Activated naive CD8-positive, alpha-beta T cell treated with anti-CD3 and anti-CD28 coated beads, Interleukin-2, amount 10 ng/mL, durations not matched to agents 7 days and 5 days (primary cell): ENCODE measurements at places on chromosomes 13 and 19. TPM values are rescaled to one million over a fixed set of nuclear protein-coding genes. Genes with fewer than 3 reads are reported as not detected.

LPAR6 gene
- total RNA-seq: 48.1 TPM

WDR62 gene
- 27.8 TPM for total RNA-seq

ERICH6B gene
- total RNA-seq: not detected

TYROBP gene
- total RNA-seq: 10.6 TPM

ZNF222 gene
- total RNA-seq: 7.8 TPM

REEP6 gene
- total RNA-seq: 2.8 TPM

ZNRF4 gene
- not detected for total RNA-seq

ZBTB32 gene
- total RNA-seq: 33.6 TPM

EXOC3L2 gene
- not detected for total RNA-seq

TDRD12 gene
- total RNA-seq: 0.26 TPM

IGFL1 gene
- not detected for total RNA-seq

GRCh38 chr19:43639519-43640423 is at the start of gene CADM4:
Gene CADM4, minus strand, starts transcription at chr19:43639850. Its CDS starts 60 bp downstream, at chr19:43639790.
- DNase-seq: peak; percentile 67
- peaks cover 45% of the 10 kb centered on the region for H3K27me3 ChIP-seq
- H3K27ac ChIP-seq: peak within 1 kb of the TSS; percentile 65
- peaks cover 11% of the 10 kb centered on the region for H3K4me1 ChIP-seq
- no peaks in the 10 kb centered on the region for H3K36me3 ChIP-seq

DNA sequence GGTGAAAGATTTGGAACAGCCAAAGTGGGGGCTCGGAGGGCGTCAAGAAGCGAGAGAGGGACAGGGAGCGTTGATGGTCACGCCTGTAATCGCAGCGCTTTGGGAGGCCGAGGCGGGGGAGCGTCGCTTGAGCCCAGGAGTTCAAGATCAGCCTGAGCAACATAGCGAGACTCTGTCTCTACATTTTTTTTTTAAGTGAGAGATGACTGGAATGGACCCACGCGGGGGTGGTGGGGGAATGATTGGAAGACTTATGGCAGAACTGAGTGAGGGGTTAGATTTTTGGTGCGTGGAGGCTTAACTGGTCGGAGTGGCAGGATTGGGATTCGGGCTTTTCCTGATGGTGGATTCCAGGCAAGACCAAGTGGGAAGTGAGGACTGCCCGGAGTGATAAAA is 725 bp downstream of the PSMD8 start:
- no peak for DNase-seq
- peaks cover 23% of the 10 kb centered on the region for H3K4me1 ChIP-seq
- peaks cover 20% of the 10 kb centered on the region for H3K36me3 ChIP-seq
- H3K27me3 ChIP-seq: peaks cover 2% of the 10 kb centered on the region
- H3K27ac ChIP-seq: peak overlapping the region; percentile 98

- H3K27me3 ChIP-seq: no peaks in the 10 kb centered on the region
- H3K4me3 ChIP-seq: no peak overlapping the region
- H3K4me1 ChIP-seq: peaks cover 35% of the 10 kb centered on the region
- no peak overlapping the region for H3K27ac ChIP-seq
- H3K36me3 ChIP-seq: peaks cover 3% of the 10 kb centered on the region
- DNase-seq: no peak
These were observed 19.8 kb downstream of the RBM26 start for GRCh38 chr13:79386125-79386826.

- H3K27me3 ChIP-seq: no peaks in the 10 kb centered on the region
- peak; percentile 75 for DNase-seq
- peaks cover 36% of the 10 kb centered on the region for H3K4me1 ChIP-seq
- peak overlapping the region; percentile 99 for H3K27ac ChIP-seq
- peak overlapping the region; percentile 92 for H3K4me3 ChIP-seq
These were observed 1.0 kb upstream of the DBP start for GRCh38 chr19:48637948-48638830.

- no peaks in the 10 kb centered on the region for H3K36me3 ChIP-seq
- no peak overlapping the region for H3K27ac ChIP-seq
- DNase-seq: no peak
- H3K27me3 ChIP-seq: no peaks in the 10 kb centered on the region
- H3K4me1 ChIP-seq: no peaks in the 10 kb centered on the region
These were observed 638.2 kb upstream of the SPRY2 start for GRCh38 chr13:80979035-80979641.

GRCh38 chr13:27721681-27722080 is 70.6 kb upstream of the GSX1 start:
- H3K27me3 ChIP-seq: peaks cover 5% of the 10 kb centered on the region
- no peak for DNase-seq
- no peak overlapping the region for H3K27ac ChIP-seq
- no peaks in the 10 kb centered on the region for H3K4me1 ChIP-seq
- H3K36me3 ChIP-seq: no peaks in the 10 kb centered on the region

GRCh38 chr13:59441596-59442280 is 722.0 kb downstream of the DIAPH3 start:
- peak overlapping the region; percentile 71 for H3K27ac ChIP-seq
- H3K4me1 ChIP-seq: peaks cover 15% of the 10 kb centered on the region
- H3K36me3 ChIP-seq: no peaks in the 10 kb centered on the region
- no peak for DNase-seq

DNA sequence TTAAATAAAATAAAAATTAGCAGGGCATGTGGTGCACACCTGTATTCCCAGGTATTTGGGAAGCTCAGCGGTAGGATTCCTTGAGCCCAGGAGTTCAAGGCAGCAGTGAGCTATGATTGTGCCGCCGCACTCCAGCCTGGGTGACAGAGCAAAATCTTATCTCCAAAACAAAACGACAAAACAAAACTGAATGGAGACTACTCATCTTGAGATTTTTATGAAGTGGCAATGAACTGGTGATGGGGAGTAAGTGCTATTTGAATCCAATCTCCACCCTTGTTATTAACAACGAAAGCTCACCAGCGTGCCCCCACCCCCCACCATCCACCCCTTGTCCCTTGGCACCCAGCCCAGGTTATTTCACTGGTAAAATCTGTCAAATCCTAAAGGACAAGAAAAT is 45.2 kb upstream of the URI1 start:
- DNase-seq: no peak
- no peak overlapping the region for H3K4me3 ChIP-seq
- peaks cover 2% of the 10 kb centered on the region for H3K27me3 ChIP-seq
- H3K27ac ChIP-seq: no peak overlapping the region

- H3K27me3 ChIP-seq: no peaks in the 10 kb centered on the region
- peaks cover 2% of the 10 kb centered on the region for H3K36me3 ChIP-seq
- peak overlapping the region; percentile 82 for H3K4me3 ChIP-seq
- peaks cover 31% of the 10 kb centered on the region for H3K4me1 ChIP-seq
- DNase-seq: peak; percentile 40
These were observed 19.2 kb upstream of the ERCC1 start for GRCh38 chr19:45442778-45443461.

DNA sequence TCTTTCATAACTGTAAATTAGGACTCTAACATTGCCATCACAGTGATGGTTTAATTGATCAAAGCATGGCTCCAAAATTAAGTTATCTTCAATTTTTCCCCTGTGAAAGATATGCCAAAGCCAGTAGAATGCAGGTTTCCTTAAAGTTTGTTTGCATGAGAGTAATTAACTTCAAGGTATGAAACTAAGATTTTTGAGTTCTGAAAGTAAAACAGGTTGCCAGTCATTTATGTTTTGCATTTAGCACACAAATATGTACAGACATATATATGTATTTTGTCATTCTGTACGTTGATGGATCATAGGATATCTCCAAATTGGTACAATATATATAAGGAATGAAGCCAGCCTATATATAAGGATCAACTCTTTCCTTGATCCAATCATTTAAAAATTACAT is 23.6 kb upstream of the NDFIP2 start:
- H3K4me1 ChIP-seq: peaks cover 9% of the 10 kb centered on the region
- peaks cover 4% of the 10 kb centered on the region for H3K36me3 ChIP-seq
- no peak overlapping the region for H3K4me3 ChIP-seq
- H3K27me3 ChIP-seq: peaks cover 4% of the 10 kb centered on the region
- no peak for DNase-seq

GRCh38 chr19:46299004-46299509 is 2.2 kb downstream of the HIF3A start:
- no peaks in the 10 kb centered on the region for H3K36me3 ChIP-seq
- H3K4me3 ChIP-seq: no peak overlapping the region
- no peak for DNase-seq
- H3K27ac ChIP-seq: no peak overlapping the region

DNA sequence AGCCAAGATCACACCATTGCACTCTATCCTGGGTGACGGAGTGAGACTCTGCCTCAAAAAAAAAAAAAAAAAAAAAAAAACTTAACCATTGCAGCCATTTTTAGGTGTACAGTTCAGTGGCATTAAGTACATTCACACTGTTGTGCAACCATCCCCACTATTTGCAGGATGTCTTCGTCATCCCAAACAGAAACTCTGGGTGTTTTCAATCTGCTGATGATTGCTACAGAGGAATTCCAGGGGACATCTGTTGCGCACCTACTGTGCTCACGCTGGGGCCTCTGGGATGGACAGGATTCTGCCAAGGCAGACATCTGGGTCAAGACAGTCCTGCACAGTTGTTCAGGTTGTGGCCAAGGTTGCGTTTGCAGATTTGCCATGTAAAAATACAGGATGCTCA is 2.4 kb upstream of the APOC4 start:
- H3K36me3 ChIP-seq: no peaks in the 10 kb centered on the region
- H3K4me3 ChIP-seq: no peak overlapping the region
- H3K27me3 ChIP-seq: no peaks in the 10 kb centered on the region
- no peaks in the 10 kb centered on the region for H3K4me1 ChIP-seq
- no peak for DNase-seq
- H3K27ac ChIP-seq: no peak overlapping the region

DNA sequence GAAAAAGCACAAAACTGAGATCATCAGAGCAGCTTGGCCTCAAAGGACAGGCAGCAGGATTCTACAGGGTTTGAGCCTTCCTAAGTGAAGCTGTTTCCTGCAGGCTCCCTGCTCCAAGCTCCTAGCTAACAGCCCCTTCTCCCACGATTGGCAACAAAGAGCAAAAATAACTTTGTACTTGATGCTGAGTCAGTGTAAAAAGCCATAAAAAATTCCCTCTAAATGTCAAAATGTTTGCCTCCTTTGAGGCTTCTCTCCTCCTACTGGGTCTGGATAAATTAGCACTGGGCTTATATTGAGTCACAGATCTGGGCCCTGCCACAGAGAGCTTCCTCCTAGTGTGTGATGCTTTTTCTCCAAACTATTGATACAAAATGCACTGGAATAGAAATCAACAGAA is 153.3 kb downstream of the TNFRSF19 start:
- no peak overlapping the region for H3K27ac ChIP-seq
- no peaks in the 10 kb centered on the region for H3K27me3 ChIP-seq
- peaks cover 7% of the 10 kb centered on the region for H3K4me1 ChIP-seq
- H3K4me3 ChIP-seq: no peak overlapping the region
- DNase-seq: no peak

- H3K27ac ChIP-seq: no peak overlapping the region
- no peak overlapping the region for H3K4me3 ChIP-seq
- H3K27me3 ChIP-seq: peaks cover 20% of the 10 kb centered on the region
- DNase-seq: no peak
- H3K4me1 ChIP-seq: no peaks in the 10 kb centered on the region
These were observed 3.8 kb downstream of the HCN2 start for GRCh38 chr19:593505-593904.

GRCh38 chr13:31697290-31697689 is 42.0 kb upstream of the RXFP2 start:
- no peaks in the 10 kb centered on the region for H3K4me1 ChIP-seq
- H3K27me3 ChIP-seq: no peaks in the 10 kb centered on the region
- no peak overlapping the region for H3K4me3 ChIP-seq
- DNase-seq: no peak

GRCh38 chr13:75803164-75803611 is 167.1 kb downstream of the LMO7 start:
- H3K4me1 ChIP-seq: peaks cover 20% of the 10 kb centered on the region
- H3K36me3 ChIP-seq: peaks cover 7% of the 10 kb centered on the region
- peak overlapping the region; percentile 46 for H3K4me3 ChIP-seq
- no peaks in the 10 kb centered on the region for H3K27me3 ChIP-seq
- peak; percentile 29 for DNase-seq

- H3K27ac ChIP-seq: no peak overlapping the region
- DNase-seq: no peak
- no peaks in the 10 kb centered on the region for H3K36me3 ChIP-seq
- H3K4me1 ChIP-seq: no peaks in the 10 kb centered on the region
- no peak overlapping the region for H3K4me3 ChIP-seq
These were observed 247.4 kb downstream of the OXGR1 start for GRCh38 chr13:96746886-96747285.

GRCh38 chr13:91311491-91311890 is 36.0 kb upstream of the MIR17HG start:
- no peak overlapping the region for H3K27ac ChIP-seq
- H3K4me3 ChIP-seq: no peak overlapping the region
- H3K4me1 ChIP-seq: peaks cover 15% of the 10 kb centered on the region
- DNase-seq: no peak

DNA sequence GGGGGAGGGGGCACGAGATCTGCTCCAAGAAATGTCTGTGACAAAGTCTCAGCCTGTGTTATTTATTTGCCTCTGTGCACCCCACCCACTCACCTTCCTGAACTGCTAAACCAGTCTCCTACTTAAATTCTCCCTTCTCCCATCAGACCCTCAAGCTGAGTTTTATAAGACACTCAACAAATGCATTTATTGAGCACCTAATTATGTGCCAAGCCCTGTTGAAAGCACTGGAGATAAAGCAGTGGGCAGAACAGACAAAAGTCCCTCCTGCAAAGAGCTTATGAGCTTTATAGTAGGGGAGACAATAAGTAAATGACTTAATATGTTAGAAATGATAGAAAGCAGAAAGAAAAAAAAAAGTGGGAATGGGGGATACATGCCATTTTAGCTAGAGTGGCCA is 3.4 kb upstream of the FAM98C start:
- DNase-seq: no peak
- no peak overlapping the region for H3K27ac ChIP-seq
- peaks cover 15% of the 10 kb centered on the region for H3K27me3 ChIP-seq

DNA sequence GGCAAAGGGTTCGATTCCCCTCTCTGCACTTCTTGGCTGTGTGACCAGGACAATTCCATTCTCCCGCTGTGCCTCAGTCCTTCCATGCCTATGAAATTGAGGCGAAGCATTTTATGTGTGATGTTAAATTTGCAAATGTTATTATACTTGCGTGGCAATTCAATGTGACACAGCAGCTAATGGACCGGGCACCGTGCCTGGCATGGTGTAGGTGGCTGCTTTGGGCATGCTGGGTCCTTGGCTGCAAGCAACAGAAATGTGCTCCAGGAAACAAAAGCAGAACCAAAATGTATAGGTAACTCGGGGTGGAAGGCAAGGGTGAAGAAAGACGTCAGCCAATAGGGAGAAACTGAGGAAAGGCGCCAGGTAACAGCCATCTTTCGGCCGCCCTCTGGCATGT is 37.1 kb downstream of the TINCR start:
- no peaks in the 10 kb centered on the region for H3K27me3 ChIP-seq
- DNase-seq: no peak
- peaks cover 3% of the 10 kb centered on the region for H3K36me3 ChIP-seq
- H3K4me3 ChIP-seq: no peak overlapping the region

- H3K4me3 ChIP-seq: no peak overlapping the region
- no peak for DNase-seq
- peaks cover 2% of the 10 kb centered on the region for H3K27me3 ChIP-seq
- H3K27ac ChIP-seq: no peak overlapping the region
- peaks cover 1% of the 10 kb centered on the region for H3K4me1 ChIP-seq
These were observed 267.1 kb downstream of the KLF5 start for GRCh38 chr13:73325723-73326558.
